K562 (cell line): ENCODE measurements at places on chromosomes 4 and X. TPM values are rescaled to one million over a fixed set of nuclear protein-coding genes. Genes with fewer than 3 reads are reported as not detected.
A peak's percentile ranks its signal among the peaks of the same experiment; 100 is the strongest.

ERVMER34-1 gene
- total RNA-seq = 0.44 and 0.54 TPM in 2 replicates

GRCh38 chr4:76704133-76704881 is 193.6 kb downstream of the SOWAHB start:
- no peak for DNase-seq

GRCh38 chr4:176841711-176842112 is 49.0 kb upstream of the VEGFC start:
- no peak for DNase-seq

ABLIM2 gene
- not detected in 2 replicates for total RNA-seq

- no peak for DNase-seq
Observed at GRCh38 chrX:26511589-26512363, 295.8 kb downstream of the MAGEB5 start.

- no peak for DNase-seq
Observed at GRCh38 chr4:53925050-53925605, 139.3 kb downstream of the CHIC2 start.

- DNase-seq = no peak
Observed at GRCh38 chrX:22987452-22987851, 12.3 kb upstream of the DDX53 start.

- peak; percentile 11 for DNase-seq
Observed at GRCh38 chr4:48588230-48589097, 98.4 kb downstream of the ZAR1 start.

PLS3 gene
- 0.36 and 0.42 TPM in 2 replicates for total RNA-seq

GRCh38 chr4:3179126-3179706 is 69.7 kb upstream of the MSANTD1 start:
- no peak for DNase-seq

- no peak for DNase-seq
Observed at GRCh38 chrX:50067435-50068284, 133.1 kb downstream of the AKAP4 start.

CEP44 gene
- 26.5 and 29.0 TPM in 2 replicates for total RNA-seq

ARAP2 gene
- total RNA-seq = 0.18 and 0.22 TPM in 2 replicates

DNA sequence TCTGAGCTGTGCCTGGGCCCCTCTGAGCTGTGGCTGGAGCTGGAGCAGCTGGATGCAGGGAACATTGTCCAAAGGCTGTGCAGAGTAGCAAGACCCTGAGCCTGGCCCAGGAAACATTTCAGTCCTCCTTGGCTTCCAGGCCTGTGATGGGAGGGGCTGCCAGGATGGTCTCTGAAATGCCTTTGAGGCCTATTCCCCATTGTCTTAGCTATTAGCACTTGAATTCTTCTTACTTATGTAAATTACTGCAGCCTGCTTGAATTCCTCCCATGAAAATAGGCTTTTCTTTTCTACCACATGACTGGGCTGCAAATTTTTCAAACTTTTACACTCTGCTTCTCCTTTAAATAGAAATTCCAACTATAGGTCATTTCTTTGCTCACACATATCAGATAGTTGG is 349.8 kb upstream of the KLHL4 start:
- no peak for DNase-seq

TMSB15A gene
- 0.49 TPM in 1 of 2 replicates, not detected in the other for total RNA-seq

ASMT gene
- total RNA-seq = not detected in 2 replicates

DNA sequence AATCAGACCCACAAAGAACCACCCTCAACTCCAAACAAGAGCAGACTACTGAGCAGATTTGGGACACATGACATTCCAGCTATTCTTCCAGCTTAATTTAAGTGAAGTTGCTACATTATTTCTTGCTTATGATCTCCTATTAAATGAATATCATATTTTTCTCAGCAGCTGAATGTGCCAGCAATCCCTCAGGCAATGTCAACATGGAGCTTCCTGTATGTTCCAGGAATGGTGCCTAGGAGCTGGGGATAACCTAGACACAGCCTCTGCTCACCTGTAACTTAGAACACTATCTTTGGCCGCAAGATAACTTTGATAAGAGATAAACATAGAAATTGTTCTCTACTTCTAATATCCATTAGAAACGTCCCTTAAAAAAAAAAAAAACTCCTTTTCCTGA is 274.4 kb upstream of the RASGEF1B start:
- no peak for DNase-seq

GRCh38 chr4:73916172-73916925 is 47.2 kb downstream of the CXCL1 start:
- DNase-seq = no peak

- peak; percentile 46 for DNase-seq
Observed at GRCh38 chrX:118346258-118347094, 570 bp downstream of the WDR44 start.
